Astrocyte (in vitro differentiated cells and primary cell): ENCODE measurements at places on chromosomes 5 and 9. TPM values are rescaled to one million over a fixed set of nuclear protein-coding genes. Genes with fewer than 3 reads are reported as not detected.

Gene RNF180
- 4.6 and 5.4 TPM in 2 replicates for total RNA-seq

Gene ENHO
- 0.55 and 1.1 TPM in 2 replicates for total RNA-seq

Gene AIF1L
- total RNA-seq = 20.2 and 23.7 TPM in 2 replicates

Gene PCA3
- not detected in 2 replicates for total RNA-seq

Gene FKTN
- total RNA-seq = 17.5 and 21.1 TPM in 2 replicates

Gene IL4
- not detected in 2 replicates for total RNA-seq

Gene ENTPD8
- total RNA-seq = 0.11 TPM in 1 of 2 replicates, not detected in the other

Gene F2R
- total RNA-seq = 285 and 331 TPM in 2 replicates

Gene GFPT2
- 14.6 and 19.0 TPM in 2 replicates for total RNA-seq

Gene SCGB3A2
- 0.59 and 0.82 TPM in 2 replicates for total RNA-seq

Gene ABLIM3
- total RNA-seq = 3.9 and 6.4 TPM in 2 replicates

Gene F2RL2
- 23.4 and 26.0 TPM in 2 replicates for total RNA-seq

Gene PIP5KL1
- total RNA-seq = 4.6 and 4.9 TPM in 2 replicates

DNA sequence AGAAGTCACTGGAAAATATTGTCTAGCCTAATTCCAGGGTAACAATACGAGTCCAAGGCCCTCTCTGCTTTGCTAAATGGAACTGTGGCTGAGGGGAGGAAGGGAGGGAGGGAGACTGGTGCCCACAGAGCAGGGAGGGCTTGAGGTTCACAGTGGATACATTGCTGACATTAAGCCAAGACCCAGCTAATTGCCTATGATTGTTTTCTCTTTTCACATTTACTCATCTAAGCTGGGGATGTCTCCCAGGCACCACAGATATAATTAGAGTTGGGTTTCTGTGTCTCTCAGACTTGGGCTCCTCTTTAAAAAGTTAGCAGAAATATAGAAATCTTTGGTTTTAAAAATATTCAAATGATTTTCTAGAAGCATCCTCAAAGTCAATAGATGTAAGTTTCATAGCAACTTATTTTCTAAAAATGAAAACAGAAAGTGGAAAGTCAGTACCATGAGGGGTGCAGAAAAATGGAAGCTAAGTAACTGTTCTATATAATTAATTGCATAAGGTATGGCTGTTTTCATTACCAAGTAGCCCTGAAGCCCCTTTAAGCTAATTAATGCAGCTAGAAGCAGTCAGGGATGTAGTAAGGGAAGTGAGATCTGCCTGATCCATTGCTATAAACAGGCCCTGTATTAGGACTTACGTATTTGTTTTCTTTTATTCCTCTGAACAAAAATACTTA lies 259.8 kb downstream of the NDUFS4 start:
- no peak for DNase-seq

DNA sequence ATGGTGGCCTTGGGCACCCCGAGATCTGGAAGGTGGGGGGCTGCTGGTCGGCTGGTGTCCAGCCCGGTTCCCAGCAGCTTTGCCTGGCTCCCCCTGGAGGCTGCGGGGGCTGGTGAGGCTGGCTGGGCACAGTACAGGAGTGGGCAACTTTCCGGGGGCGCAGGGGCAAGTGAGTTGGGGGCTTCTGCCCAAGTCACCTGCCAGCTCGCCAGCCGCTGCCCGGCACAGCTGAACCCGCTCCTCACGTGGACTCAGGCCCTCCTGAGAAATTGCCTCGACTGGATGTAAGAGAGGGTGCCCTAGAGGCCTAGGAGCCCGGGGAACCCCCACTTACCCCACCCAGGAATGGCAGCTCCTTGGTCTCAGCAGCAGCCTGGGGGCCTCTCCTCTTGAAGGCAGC lies 15.4 kb downstream of the KCNT1 start:
- DNase-seq = no peak

DNA sequence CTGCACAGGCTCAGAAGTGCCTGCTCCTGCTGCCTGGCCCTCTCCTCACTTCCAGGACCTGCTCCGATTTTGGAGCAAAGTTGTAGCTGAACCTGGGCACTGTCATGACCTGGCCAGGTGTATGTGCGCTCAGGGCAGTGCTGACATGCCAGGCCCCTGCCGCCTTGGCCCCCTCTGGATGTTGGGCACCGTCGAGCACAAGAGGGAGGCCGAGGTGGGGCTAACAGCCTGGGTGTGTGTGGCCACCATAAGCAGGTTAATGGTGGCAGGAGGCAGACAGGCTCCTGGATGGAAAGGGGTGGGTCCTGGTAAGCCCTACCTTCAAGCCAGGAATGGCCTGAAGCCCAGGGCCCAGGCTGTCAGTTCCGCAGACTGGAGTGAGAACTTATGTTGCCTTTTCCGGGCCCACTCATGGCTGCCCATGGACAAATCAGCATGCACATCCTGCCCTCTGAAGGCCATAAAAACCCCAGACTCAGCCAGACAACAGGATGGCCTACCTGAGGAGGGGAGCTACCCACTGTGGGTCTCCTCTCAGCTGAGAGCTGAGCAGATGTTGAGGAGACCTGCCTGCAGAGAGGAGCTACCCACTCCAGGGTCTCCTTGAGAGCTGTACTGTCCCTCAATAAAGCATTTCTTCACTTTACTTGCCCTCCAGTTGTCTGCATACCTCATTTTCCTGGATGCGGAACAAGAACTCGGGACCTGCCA lies 66.2 kb downstream of the NACC2 start:
- no peak for DNase-seq

DNA sequence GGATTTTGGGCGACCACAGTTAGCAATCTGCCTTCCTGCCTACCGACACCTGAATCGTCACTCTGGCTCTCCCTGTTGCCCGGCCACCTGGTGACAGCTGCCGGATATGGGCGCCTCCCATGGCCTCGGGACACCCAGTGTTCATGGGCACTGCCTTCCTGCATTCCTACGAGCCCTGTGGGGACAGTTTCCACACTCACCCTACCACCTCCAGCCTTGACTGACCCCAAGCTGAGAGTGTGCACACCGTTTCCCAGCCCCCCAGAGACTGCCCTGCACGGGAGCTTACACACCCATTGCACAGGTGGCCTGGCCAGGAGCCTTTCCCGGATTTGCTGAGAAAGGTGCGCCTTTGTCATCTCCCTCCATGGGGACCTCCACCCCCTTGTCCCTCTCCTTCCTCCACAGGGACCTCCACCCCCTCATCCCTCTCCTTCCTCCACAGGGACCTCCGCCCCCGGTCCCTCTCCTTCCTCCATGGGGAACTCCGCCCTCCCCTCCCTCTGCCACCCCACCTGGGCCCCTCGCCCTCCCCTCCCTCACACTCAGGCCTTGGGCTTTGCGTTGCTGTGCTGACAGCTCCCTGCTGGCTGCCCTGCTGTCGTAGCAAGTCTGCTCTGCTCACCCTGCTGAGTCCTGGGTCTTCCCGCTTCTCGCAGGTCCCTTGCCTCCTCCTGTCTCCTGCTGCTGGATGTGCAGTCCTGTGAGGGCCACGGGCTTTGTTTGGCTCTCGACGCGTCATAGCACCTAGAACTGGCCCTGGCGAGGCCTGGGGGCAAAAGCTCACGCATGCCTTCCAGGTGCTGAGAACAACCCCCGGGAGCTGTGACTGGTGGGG lies 48.4 kb downstream of the MRPL36 start:
- no peak for DNase-seq

- DNase-seq = no peak
Measured at GRCh38 chr5:60826653-60827052, 17.4 kb downstream of the ELOVL7 start.

DNA sequence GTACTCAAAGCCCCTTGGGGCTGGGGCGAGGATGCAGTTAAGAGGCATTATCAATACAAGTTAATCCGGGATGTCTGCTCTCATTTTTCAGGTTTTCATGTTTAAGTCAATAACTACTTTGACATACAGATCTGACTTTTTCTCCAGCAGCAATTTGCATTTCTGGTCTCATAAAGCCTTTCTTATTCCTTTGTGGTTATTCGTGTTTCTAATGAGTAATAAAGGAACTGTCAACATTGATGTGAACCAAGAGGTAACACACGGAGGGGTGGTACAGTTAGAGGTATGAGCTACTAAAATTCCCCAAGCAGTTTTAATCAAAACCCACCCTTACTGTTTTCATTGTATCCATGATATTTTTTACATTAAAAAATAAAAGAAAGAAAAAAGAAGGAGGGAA lies 138.0 kb upstream of the NFIB start:
- DNase-seq = no peak

DNA sequence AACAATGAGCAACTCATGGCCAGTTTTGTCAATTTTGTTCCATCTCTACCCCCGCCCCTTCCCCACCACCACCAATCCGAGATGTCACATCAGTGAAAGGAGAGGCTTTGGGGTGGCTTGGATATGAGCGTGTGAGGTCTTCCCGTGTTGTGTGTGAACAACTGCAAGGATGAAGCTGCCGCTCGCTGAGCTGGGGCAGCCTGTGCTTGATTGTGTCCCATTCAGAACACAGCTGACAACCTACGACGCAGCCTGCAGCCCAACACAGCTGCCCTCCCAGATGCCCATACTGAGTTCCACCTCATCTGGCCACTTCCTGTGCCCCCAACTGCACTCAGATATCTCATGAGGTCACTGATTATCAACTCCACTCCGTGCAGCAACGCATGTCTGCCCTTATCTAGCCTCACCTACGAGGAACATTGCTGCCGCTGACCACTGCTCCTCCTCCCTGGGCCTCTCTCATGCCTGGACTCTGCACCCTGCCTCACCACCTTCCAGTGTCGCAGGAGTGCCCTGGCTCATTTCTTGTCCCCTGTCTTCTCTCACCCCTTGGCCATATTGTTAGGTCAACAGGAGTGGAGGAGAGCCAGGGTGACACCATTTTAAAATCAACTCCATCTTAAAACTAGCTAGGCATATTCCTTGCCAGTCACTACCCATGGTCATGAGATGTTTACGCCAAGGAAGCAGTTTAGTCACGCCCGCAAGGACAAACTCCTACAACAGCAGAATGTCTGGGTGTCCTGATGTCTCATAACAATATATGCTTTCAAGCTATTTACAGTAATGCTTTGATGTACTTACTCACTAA lies 7.3 kb upstream of the IL4 start:
- DNase-seq = no peak

DNA sequence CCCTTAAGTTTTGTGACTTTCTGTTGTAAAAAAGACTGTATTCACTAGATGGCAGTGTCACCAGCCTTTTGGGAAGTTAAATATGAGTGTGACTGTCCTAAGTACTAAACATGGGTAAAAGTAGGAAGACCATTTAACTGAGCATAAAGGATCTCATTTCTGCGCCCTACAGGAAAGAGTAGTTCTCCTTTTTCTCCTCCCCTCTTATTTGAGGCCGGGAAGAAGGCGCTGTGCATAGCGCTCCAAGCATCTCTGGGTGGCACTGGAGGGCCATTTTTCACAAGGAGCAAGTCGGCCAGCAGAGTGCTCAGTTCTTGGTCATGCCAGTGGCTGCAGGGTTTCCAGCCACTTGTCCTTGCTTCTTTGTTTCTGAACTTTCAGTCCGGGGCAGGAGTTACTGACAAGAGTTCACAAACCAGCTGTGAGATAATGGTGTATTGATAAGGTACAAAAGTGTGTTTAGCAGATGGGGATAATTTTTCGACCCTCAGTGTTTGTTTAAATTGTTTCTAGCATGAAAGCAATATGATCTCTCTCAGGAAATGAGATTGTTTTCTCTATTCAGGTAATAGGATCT lies 227.6 kb upstream of the DMRT1 start:
- DNase-seq = peak; percentile 83

DNA sequence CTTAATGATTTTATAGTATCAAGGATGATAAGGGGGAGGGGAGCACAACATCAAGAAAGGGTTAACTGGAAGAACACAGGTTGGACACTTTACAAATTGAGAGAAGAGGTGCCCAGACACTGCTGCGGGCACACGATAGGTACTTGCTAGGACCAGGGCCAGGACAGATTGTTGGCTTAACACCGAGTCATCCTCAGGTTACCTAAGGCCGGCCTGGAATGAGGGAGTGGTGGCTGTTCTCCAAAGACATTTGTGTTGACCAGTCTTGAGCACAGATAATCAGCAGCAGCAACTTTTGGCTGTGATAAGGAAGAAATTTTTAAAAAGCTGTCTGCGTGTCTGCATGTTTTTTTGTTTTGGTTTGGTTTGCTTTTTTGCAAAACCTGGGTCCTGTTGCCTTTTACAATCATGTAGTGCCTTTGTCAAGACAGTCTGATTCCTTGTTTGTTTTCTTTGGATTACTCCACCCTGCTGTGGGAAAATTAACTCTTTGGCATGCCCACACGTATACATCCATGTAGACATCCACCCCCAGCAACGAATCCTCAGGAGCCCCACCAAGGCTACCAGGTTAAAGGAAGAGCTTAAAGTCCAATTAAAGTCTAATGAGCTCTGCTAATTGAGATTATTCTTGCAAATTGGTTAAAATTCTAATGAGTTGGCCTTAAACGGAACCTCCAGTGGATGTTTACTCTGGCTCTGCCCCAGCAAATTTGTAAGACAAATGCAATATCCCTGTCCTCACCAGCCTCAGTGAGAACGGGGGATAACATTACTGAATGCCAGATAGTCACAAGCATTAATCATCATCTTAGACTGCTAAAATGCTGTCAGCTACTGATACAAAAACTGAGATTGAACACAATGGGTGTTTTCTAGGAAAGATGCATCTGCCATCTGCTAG lies 382.3 kb downstream of the ACTL7B start:
- peak; percentile 79 for DNase-seq

GRCh38 chr9:4904322-4905134 lies 80.5 kb upstream of the JAK2 start:
- DNase-seq = peak; percentile 77

DNA sequence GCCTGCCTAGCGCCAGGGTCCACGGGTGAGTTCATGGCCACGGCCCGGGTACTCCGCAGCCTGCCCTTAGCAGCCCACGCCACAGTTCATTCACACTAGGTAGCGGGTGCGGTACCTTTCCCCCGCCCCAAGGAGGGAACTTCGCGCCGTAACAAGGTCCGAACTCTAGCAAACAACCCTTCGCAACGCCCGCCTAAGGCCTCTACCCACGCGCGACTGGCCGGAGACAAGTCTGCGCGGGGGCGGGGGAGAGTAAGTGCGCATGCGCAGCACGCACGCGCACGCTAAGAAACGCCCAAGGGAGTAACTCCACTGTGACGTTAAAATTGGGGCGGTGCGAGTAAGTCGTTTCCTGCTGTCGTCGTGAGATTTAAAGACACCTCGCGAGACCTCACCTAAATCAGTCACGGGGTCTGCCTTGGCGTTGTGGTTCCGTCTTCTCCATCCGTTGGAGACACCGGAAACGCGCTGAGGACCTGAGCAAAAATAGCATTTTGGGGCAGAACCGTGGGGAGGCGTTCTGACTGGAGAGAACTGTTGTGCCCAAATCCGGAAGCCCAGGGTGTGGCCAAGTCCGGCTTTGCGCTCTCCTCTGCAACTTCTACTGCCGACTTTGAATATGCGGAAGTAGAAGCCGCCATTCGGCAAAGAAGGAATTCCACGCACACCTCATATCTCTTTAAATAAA lies at the start of gene RAPGEF6:
Gene RAPGEF6 (minus strand): TSS at position 234 of the 688 bp plus-strand sequence. CDS start 199 bp downstream, at position 35.
- peak; percentile 100 for DNase-seq

GRCh38 chr9:99411479-99412115 lies 189.5 kb downstream of the SEC61B start:
- no peak for DNase-seq

- DNase-seq = no peak
Measured at GRCh38 chr5:138990986-138991590, 116.0 kb upstream of the LRRTM2 start.

- DNase-seq = no peak
Measured at GRCh38 chr5:40909723-40910122, 426 bp downstream of the C7 start.

- no peak for DNase-seq
Measured at GRCh38 chr9:26562338-26562737, 330.3 kb downstream of the CAAP1 start.
